LoVo (cell line): ENCODE measurements at places on chromosomes 16 and 17.

- no peak for DNase-seq
Observed at GRCh38 chr17:82985428-82985805, 94.0 kb upstream of the METRNL start.

GRCh38 chr16:3690980-3691720, 26.2 kb downstream of the TRAP1 start:
- DNase-seq, result no peak

GRCh38 chr17:27635275-27635823, 4.4 kb downstream of the LGALS9 start:
- DNase-seq, result no peak

DNA sequence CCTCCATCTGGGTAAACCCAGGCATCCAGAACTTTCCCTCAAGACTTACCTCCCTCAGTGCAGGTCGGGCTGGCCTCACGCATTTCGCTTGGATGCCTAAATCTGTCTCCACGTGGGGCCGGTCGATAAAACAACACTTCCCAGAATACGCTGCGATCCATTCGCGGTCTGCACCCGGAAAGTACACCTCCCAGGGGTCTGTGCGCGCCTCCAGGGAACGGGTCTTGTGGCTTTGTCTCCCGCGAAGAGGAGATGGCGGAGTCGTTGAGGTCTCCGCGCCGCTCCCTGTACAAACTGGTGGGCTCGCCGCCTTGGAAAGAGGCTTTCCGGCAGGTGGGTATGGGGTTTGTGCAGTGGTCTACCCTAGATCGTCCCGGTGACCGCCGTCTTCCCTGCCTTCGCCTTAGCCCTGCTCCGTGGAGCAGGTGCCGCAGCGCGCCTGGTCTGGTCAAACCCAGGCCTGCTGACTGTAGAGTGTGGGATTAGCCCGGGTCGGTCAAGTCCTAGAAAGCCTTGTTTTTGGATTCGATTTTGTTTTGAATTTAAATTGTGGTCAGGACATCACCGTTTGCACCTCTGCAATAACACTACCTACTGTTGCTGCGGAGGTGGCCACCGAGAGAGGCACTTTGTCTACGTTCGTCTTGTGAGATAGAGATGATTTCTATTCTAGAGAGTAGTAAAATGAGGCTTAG, at the start of gene RPAIN:
Gene RPAIN (plus strand): TSS at position 224 of the 695 bp plus-strand sequence. CDS start 29 bp downstream, at position 253.
- peak; percentile 86 for DNase-seq

- DNase-seq, result no peak
Observed at GRCh38 chr16:31529937-31530312, 2.2 kb downstream of the AHSP start.

- no peak for DNase-seq
Observed at GRCh38 chr17:29577385-29578211, 9.1 kb downstream of the TP53I13 start.

GRCh38 chr16:66851166-66851964, 7.2 kb downstream of the CA7 start:
- DNase-seq, result no peak

DNA sequence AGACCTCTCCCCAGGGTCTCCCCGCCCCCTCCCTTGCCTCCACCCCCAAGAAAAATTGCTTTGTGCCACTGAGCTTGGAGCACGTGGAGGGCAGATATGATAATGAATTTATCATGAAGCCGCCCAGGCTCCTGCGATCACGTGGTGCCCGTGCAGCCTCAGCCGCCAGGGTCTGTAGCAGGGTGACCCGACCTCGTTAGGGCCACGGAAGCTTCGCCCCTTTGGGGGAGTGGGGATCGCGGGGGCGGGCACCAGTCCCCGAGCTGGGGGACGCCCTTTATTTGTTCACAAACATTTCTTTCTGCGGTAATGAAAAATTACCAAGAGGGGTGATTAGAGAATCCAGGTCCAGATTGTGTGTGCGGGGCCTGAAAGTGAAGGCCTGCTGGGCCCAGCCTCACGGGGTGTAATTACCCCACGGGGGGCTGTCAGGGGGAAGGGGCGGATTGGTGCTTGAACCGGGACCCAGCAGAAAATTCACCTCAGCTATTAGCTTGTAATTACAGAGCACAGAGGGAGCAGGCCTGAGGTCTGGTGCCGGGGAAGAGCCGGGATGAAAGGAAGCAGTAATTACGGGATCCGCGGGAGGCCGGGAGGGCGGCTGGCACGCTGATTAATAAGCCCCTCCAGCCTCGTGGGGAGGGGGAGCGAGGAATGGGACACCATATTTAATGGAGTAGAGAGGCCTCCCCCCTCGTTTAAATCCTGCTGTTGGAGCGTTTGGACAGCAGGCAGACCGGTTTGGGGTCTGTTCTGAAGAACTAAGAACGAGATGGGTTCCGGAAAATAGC, 13.3 kb downstream of the GSE1 start:
- no peak for DNase-seq

GRCh38 chr16:27689711-27690110, 139.8 kb downstream of the KATNIP start:
- DNase-seq, result no peak

GRCh38 chr17:29557739-29558116, 9.1 kb downstream of the ABHD15 start:
- no peak for DNase-seq

GRCh38 chr17:77741109-77741508, 217.4 kb upstream of the TNRC6C start:
- DNase-seq, result no peak

- DNase-seq, result no peak
Observed at GRCh38 chr17:2911035-2911754, 115.0 kb downstream of the RAP1GAP2 start.

DNA sequence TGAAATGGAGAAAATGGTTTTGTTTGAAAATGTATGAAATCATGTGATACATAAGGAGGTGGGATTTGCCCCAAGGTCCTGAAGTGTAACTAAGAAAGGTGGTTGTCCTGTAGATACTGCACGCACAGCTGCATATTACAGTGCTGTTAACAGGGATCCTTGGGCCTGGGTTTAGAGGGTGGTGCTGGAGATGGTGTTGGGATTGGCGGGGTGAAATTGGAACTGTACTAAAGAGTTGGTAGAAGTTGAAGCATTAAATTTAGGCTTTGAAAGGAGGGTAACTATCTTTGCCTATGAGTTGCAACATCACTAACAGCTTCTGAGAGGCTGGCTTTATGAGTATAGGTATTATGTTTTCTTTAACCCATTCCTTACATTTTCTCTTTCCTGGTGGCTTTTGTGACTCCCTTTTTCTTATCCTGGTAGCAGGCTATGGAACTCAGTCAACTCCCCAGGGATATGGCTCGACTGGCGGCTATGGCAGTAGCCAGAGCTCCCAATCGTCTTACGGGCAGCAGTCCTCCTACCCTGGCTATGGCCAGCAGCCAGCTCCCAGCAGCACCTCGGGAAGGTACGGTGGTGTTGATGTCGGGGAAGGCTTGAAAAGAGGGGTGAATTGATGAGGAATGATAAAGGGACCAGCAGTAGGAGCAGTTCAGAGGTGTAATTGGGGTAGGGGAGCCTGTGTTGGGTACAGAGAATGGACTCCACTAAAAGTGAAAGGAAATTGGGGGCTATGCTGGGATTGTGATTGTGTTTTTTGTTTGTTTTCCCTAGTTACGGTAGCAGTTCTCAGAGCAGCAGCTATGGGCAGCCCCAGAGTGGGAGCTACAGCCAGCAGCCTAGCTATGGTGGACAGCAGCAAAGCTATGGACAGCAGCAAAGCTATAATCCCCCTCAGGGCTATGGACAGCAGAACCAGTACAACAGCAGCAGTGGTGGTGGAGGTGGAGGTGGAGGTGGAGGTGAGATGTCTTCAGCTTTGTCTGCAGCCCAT, 3.8 kb downstream of the FUS start:
- no peak for DNase-seq

DNA sequence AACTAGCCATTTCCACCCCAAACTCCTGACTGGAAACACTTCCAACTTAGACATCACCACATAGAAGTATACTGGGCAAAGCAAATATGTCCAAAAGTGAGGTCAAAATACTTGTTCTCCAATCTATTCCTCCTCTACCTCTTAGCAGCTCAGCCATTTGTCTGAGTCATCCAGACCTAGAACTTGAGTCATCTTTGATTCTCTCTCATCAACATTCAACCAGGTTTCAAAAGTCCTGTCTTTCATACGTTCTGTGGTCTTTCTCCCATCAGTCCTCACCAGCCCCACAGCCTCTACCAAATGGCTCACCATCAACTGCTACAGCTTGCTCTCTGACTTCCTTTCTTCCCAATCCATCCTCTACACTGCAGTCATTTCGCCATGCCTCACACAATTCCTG, 6.8 kb downstream of the ANKFY1 start:
- no peak for DNase-seq

GRCh38 chr17:41338961-41339485, 11.6 kb downstream of the KRT33A start:
- DNase-seq, result no peak

GRCh38 chr16:62549875-62550274, 513.6 kb upstream of the CDH8 start:
- DNase-seq, result no peak

DNA sequence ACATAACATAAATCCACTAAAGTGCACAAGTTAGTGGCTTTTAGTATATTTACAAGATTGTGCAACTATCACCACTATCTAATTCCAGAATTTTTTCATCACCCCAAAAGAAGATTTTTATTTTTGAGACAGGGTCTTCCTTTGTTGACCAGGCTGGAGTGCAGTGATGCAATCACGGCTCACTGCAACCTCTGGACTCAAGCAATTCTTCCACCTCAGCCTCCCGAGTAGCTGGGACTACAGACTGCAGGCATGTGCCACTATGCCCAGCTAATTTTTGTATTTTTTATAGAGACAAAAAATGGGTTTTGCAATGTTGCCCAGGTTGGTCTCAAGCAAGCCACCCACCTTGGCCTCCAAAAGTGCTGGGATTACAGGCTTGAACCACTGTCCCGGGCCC, 15.1 kb downstream of the DRC7 start:
- DNase-seq, result no peak

GRCh38 chr17:80424878-80425765, 10.2 kb downstream of the ENDOV start:
- DNase-seq, result no peak

DNA sequence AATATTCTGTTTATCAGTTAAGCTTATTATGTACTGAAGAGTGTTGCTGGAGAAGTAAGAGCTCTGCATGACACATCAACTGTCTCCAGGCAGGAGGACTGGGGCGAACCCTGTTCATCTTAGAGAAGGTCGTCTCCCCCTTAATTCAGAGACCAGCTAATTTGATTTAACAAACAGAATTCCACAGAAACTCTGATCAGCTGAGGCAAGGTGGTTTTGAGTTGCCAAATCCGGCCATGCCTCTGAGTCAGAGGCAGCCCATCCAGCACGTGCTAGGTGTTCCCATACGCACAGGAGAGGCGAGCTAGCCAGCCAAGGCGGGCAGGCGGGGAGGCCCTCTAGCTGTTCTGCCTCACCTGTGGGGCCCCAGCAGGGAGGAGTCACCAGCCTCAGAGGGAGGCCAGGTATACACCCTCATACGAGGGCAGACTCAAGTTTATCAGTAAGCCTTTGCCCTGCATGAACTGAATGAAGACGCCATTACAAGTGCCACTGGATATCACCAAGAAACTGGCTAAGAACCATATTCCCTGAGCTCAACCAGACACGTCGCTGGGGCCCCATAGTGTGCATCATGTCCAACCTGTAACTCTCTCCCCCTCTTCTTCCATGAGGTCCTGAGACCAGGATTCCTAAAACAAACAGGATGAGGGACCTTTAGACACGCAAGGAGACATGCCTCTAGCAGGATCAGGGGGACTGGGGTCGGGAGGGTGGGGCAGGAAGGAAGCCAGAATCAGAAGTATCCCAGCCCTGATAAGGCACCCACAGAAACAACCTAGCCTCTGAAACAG, 25.7 kb downstream of the STAT5A start:
- no peak for DNase-seq

GRCh38 chr16:55179852-55180585, 144.0 kb upstream of the IRX6 start:
- DNase-seq, result no peak

DNA sequence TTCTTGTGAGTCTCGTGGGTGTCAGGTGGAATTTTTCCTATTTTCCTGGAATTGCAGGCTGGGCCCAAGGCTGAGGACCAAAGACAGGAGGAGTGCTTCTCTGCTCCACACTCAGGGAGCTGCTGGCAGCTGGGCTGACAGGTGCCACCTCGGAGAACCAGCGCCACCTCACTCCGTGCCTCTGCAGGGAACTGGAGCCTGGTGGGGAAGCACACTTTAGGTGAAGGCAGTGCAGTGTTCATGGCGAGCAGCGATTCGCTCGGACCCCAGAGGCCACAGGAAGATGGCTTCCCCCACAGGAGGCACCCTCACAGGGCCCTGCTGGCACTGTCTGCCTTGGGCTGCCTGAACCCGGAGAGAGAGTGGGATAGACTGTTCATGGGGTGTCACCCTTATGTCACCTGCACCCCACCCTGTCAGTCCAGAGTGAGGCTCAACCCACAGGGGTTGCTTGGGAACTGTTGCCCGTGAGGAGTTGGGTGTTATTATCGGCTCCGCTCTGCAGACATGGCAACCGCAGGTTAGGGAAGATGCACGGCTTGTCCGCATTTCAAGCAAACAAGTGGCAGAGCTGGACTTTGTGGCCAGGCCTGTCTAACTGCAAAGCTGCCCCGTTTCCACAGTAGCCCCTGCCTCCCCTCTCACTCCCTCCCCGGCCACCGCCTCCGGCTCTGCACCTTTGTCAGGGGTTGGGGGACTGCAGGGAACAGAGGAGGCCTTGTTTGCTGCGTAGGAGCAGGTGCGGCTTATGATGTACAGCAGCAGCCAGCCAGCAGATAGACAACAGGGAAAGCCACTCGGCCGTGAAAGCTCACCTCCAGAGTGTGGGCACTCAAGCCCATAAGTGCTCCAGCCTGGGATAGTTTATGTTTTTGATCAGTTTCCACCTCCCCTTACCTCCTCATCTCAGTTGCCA, 15.5 kb downstream of the TBC1D24 start:
- DNase-seq, result no peak

DNA sequence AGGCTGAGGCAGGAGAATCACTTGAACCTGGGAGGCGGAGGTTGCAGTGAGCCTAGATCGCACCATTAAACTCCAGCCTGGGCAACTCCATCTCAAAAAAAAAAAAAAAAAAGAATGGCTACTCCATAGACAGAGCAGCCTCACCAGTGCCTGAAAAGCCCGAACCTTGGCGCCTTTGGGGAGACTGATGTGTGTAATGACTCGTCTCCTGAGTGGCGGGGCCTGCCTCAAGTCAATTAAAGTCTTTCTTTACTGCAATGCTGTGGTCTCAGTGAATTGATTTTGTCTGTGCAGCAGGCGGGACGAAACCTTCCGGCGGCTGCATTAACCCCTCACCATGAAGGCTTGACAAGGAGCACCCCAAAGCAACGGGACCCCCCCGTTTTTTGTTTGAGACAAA, 3.5 kb upstream of the UQCC4 start:
- no peak for DNase-seq

GRCh38 chr17:7191571-7192270, 12.6 kb upstream of the ASGR1 start:
- DNase-seq, result no peak

DNA sequence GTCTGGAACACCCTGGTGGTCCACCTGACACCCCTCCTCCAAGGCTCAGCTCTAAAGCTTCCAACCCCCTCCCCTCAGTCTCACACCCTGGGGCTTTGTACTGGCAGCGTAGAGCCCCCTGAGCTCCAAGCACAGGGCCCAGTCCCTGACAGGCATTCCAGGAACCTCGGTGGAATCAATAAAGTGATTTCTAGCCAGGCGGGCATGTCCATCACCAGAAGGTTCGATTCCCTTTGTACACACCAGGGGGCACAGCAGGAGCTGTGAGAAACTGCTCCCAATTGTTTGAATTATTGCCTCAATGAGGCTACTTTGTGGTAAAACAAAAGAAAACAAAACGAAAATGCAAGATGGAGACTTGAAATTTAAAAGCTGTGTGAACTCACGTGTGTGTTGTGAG, 51.8 kb downstream of the SMPD3 start:
- peak; percentile 53 for DNase-seq
